ENCODE measurements at places on chromosomes 5 and 9.

- DNase-seq: no peak
These were observed 156.4 kb downstream of the SPOCK1 start for GRCh38 chr5:137342764-137343163.

DNA sequence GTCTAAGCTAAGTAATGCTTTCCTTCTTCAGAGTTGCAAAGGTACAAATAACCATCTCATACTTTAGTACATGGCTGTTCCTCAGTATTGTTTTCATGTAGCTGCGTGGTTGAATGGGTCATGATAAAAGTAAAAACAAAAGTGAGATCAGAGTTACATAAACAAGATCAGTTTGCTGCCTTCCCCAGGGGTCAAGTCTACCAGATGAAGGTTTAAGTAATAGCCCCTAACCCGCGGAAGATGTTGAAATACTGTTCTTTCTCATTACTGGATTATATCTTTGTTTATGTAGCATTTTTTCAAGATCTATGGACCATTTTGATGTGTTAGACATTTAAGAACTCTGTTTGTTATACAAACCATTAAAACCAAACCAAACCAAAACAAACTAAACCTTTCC lies 34.1 kb upstream of the ARRDC3 start:
- DNase-seq: no peak

GRCh38 chr9:36018129-36018528 lies 18.6 kb upstream of the RECK start:
- DNase-seq: no peak

DNA sequence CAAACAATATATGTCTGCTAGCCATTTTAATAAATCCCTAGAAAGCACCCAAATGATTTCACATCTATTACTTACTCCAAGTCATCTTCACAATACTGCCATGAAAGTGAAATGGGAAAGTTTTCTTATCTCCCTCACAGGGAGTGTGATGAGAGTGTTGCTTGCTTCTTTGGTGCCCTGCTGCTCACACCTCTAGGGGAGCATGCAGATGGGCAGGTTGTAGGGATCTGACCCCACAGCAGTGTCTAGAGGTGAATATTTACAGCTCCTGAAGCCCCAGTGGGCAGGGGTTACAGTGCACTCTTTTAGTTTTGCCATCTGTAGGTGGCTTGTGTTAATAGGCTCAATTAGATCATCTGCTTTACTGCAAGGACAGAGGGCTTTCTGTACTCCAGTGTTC lies 173.2 kb downstream of the GABRG2 start:
- no peak for DNase-seq

DNA sequence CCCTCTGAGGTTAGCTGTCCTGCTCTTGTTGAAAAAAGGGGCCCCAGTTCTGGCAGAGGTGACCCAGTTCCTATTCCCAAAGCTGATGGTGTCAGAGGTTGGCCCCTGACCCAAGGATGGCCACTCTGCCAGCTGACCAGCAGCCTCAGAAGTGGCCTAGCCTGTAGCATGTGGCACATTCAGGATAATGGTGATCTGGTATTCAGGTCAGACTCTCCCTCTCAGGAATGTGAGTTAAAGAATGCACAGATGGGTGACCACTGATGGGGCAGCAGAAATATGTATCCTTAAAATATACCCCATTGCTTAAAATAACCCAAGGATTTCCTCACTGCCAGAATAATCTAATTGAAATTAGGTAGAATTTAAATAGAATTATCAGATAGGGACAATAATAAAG lies 369.2 kb downstream of the SEMA5A start:
- DNase-seq: no peak

- DNase-seq: no peak
These were observed 697 bp downstream of the SLC1A1 start for GRCh38 chr9:4490705-4491625.

- DNase-seq: no peak
These were observed 13.3 kb downstream of the DCANP1 start for GRCh38 chr5:135433681-135434426.

- no peak for DNase-seq
These were observed 71.8 kb downstream of the ADAMTSL1 start for GRCh38 chr9:18545636-18546360.

DNA sequence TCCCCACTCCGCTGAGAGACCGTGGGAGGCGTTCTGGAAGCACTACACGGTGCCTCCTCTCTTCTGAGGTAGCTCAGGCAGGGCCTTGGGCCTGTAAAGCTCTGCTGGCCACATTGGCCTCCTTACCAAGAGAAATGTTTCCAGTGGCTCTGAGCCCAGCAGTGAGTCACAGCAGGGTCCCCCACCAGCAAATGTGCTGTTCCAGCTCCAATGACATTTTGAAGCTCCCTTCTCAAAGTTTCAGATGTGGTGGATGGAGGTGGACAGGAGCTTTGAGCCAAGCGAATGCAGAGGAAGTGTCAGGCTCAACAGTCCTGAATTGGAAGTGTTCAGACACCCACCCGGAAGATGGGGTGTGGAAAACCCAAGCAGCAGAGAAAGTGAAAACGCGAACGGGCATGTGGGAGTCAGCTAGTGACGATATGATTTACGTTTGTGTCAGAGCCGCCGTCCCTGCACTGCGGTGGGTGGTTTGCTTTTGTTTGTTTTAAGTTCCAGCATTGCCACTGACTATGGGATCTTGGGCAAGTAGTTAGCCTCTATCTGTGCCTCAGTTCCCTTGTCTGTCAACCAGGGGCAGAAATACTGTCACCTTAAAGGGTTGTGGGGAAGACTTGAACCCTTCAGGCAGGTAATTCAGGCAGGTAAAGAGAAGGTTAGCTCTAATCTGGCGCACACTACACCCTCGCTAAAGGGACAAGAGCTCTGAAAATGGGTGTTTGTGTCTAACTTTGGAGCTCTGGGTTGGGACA lies 38.2 kb downstream of the C5orf15 start:
- DNase-seq: peak; percentile 39

- DNase-seq: no peak
These were observed 203.7 kb downstream of the GLIS3 start for GRCh38 chr9:4096121-4096520.

DNA sequence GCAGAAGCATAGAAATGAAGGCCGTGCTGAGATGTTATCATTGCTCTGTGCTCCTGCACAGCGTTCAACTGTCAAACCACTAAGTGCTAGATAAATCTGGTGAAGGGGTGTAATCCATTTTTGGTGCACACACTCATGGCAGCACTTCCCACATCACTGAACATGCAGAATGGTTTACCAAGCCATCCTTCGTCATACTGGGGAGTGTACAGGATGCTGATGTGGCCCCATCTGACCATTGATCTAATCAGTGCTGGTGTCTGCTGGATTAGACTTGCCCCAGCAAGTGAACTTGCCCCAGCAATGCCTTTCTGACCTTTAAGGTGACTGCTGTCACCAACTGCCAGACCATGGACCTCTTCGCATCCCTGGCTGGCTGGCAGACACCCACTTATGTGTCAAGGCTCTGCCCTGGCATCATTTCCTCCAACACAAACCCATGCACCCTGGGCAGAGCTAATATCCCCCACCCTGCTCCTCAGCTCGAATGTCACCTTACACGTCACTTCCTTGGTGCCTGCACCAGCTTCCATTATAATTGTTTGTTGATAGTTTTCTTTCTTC lies 4.2 kb upstream of the SEMA4D start:
- DNase-seq: no peak

- DNase-seq: no peak
These were observed 18.0 kb downstream of the SH3PXD2B start for GRCh38 chr5:172436078-172436878.

- DNase-seq: no peak
These were observed 150.6 kb upstream of the ATP10B start for GRCh38 chr5:161002571-161003074.

GRCh38 chr5:55036477-55036876 lies 12.4 kb downstream of the GZMK start:
- DNase-seq: no peak
